ENCODE measurements at places on chromosomes 2 and 18. TPM values are rescaled to one million over a fixed set of nuclear protein-coding genes. Genes with fewer than 3 reads are reported as not detected.

DNA sequence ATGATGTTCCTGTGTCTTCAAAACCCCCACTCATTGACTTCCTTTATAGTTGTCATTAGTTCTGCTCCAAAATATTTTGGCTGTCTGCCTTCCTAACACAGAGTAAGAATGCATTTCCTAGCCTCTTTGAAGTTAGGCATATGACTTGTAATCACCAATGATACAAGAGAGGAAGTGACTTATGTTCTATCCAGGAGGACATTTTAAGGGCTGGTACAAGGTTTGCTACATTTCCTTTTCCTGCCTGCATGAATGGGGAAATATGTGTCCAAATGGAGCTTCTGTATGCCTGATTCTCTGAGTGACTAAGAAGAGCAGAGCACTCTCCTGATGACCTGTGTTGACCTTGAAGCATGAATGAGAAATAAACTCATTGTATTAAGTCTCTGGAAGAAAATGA, 115.1 kb downstream of the PLCL1 start:
- DNase-seq: no peak

PPP1R1C gene
- total RNA-seq: 5.8 TPM

DNA sequence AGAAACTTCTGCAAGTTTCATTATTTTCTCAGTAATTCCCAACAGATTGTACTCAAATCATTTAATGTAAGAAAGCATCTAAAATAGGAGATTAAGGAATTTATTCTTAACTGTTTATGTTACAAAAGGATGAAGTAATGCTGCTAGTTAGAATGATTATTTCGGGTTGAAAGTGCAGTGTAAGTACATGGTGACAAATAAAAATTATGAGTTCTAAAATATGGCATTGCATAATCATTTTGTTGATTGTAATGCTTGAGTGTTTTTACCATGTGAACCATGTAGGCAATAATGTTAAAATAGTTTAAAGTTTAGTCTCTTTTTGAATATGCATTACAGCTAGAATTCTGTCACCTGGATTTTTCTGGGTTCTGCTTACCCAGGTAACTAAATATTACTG, 149.0 kb upstream of the SP5 start:
- DNase-seq: no peak

DNA sequence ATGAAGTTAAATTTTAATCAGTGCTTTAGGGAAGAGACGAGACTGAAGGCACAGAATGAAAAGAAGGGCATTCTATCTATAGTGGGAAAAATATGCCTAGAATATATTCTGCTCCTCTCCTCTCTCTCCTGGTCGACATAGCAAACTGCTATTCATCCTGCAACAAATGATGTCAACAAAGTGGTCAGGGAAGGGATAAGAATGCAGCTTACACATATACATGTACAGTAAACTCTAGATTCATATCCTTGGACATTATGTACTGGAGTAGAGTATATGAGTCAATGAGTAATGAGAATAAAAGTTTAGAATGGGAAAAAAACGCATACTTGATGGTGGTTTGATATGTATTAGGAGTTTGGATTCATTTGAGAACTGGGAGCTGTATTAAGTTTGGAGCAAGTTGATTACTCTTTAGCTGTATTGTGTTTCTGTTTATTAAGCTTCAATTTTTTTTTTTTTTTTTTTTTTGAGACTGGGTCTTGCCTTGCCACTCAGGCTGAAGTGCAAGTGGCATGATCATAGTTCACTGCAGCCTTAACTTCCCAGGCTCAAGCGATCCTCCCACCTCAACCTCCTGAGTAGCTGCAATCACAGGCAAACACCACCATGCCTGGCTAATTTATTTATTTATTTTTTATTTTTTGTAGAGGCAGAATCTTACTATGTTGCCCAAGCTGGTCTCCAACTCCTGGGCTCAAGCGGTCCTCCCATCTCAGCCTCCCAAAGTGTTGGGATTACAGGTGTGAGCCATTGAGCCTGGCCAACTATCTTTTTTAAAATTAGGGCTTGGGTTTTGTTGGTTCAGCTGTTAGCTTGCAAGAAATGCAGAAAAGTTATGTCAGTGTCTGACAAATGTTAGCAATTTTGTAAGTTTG, 53.8 kb downstream of the STAT1 start:
- no peak for DNase-seq

DNA sequence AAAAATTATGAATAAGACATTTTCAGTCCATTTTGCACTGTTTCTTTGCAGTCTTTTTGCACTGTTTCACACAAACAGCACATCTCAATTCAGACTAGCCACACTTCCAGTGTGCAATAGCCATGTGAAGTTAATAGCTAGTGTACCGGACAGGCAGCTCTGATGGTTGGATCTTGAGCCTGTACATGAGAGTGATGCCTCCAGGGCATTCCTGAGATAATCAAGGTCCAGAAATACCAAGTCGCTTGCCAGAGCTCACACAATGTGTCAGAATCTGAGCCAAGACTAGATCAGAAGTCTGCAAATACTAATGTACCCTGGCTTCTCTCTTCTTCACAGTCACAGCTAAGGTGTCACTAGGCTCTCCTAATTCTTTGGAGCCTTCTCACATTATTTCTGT, 180.2 kb downstream of the OSR1 start:
- DNase-seq: no peak

C2orf76 gene
- 11.8 TPM for total RNA-seq

GRCh38 chr18:13259701-13260100, 41.1 kb downstream of the LDLRAD4 start:
- peak; percentile 37 for DNase-seq

DNA sequence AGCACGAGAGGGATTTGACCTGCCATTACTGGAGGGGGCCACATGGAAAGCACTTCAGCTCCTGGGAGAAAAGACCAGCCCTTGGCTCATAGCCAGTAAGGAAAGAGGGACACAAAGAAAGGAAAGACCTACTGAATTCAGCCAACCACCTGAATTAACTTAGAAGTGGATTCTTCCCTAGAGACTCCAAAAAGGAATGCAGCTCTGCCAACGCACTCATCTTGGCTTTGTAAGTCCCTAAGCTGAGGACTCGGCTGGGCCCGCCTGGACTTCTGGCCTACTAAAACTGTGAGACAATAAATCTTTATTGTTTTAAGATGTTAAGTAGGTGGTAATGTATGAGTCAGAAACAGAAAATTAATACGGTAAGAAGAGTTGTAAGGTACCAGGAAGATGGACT, 11.5 kb downstream of the ATF2 start:
- no peak for DNase-seq

PCARE gene
- total RNA-seq: 0.55 TPM

DNA sequence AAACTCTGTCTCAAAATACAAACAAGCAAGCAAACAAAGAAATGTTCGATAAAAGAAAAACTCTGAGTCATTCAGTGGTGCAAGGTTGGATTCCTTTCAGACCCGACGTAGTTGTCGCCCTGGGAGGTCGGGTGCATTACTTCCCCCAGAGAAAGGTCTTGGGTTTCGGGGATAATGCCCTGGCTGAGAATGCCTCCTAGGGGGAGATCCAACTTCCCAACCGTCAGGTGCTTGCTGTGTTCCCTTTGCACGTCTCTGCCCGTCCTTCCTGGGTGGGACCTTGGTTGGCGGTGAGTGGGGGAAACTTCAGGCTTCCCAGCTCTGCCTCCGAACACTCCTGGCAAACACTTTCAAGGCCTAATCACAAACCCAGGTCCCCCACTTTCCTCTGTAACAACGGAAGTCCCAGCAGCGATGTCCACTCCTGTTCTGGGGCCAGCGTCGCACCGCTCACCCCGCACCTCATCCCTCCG, 609 bp downstream of the TPGS2 start:
- DNase-seq: no peak

IL18RAP gene
- total RNA-seq: 4.9 TPM

GRCh38 chr2:169485650-169486138, 6.4 kb downstream of the BBS5 start:
- DNase-seq: no peak

- DNase-seq: no peak
Measured at GRCh38 chr18:74411475-74411874, 45.6 kb downstream of the DIPK1C start.

DNA sequence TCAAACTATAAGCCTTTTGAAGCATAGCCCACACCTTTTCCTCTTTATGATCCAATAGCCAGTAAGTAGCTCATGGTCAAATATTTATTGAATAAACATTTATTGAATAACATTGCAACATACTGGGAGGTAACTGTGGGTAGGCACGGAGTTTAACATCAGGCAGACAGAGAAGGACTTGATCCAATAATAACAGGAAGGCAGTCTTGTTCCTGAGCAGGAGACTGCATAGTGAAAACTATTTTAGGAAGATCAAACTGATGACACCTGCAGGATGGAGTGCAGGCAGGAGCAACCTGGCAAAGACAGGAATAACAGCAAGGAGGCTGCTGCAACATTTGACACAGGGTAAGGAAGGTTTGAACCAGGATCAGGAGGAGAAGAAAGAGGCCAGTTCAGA, 3.1 kb upstream of the DCTN1 start:
- DNase-seq: no peak

DNAJC5G gene
- total RNA-seq: not detected

DNA sequence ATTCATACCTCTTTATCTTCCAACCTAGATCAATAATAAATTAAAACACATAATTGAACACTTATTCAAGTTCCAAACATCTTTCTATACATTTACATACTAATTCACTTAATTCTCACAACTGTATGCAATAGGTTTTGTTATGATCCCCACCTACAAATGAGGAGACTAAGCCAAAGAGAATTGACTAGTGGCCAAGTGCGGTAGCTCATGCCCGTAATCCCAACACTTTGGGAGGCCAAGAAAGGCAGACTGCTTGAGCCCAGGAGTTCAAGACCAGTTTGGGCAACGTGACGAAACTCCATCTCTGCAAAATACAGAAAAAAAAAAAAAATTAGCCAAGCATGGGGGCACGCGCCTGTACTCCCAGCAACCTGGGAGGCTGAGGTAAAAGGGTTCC, 36.8 kb downstream of the KCNG3 start:
- no peak for DNase-seq

DNA sequence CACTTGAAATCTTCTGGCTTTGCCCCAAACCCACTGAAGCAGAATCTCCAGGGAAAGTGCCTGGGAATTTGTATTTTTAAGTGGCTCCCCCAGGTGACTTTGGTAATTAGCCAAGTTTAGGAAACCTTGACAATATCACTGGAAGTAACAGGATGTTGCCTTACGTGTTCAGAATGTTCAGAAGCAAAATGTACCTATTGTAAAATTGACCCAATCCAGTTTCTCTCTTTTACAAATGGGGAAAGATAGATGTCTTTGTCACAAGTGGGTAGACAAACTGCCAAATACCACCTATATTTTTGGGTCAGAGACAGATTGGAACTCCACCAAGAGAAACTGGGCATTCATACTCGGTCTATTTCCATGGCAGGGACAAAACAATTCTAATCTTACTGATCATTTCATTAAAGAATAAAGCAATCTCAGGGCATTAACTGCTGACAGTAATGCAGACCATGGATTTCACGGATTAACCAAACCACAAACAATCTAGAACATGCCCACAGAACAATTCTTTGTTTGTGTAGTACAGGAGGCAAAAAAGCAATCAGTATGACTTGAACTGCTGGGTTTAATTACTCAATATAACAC, 255.8 kb downstream of the ERBB4 start:
- no peak for DNase-seq

SLC19A3 gene
- total RNA-seq: 31.8 TPM

CPS1 gene
- 3.1 TPM for total RNA-seq

DNA sequence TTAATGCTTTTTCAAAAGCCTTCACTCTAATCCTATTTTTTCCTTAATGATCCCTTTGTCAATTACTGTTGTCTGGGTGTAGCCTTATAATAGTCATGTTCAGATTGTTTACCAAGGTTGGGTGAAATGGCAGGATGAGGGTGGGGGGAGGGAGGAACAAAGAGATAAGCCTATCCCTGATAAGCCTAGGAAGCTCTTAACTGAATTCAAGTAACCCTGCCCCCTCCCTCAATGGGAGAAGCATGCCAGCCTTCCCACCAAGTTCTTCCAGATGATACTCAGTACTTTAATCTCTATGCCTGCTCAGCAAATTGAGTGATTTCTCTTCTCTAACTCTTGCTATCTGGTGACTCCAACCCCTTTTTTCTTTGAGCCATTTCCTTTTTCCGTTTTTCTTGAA, 180.3 kb upstream of the ETAA1 start:
- DNase-seq: no peak
